ENCODE measurements at places on chromosomes 1 and 21.

DNA sequence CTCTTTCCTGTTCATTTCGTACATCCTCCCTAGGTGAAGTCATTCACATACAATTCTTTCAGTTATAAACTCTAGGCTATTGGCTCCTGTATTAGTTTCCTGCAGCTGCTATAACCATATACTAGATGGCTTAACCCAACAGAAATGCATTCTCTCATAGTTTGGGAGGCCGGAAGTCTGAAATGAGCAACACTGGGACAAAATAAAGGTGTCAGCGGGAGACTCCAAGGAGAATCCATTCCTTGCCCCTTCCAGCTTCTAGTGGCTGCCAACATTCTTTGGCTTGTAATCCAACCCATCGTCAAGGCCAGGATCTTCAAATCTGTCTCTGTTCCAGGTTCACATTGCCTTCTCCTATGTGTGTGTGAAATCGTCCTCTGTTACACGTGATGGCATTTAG, 71.3 kb downstream of the TOR3A start:
- DNase-seq: no peak

- no peak for DNase-seq
Observed at GRCh38 chr1:150552128-150552910, 3.1 kb downstream of the ADAMTSL4 start.

- DNase-seq: no peak
Observed at GRCh38 chr1:1355416-1355815, 2.9 kb downstream of the MXRA8 start.

- no peak for DNase-seq
Observed at GRCh38 chr1:30525971-30526651, 197.3 kb downstream of the MATN1 start.

DNA sequence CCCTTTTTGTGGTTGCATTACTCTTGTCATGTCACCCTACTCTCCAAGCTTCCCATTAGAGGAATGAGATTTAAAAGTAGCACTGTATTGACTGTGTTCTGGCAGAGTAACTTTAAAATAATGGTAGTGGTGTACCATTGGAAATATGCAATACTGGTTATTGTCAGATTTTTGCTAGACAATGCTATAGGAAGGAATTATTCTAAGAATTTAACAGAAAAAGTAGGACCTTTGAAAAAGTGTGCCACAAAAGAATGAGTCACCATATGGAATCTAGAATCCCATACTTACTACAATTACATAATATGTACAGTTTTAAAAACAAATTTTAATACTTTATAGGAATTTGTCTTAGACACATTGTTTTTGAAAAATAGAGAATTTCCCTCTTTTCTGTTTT, 13.8 kb downstream of the MIER1 start:
- DNase-seq: no peak

DNA sequence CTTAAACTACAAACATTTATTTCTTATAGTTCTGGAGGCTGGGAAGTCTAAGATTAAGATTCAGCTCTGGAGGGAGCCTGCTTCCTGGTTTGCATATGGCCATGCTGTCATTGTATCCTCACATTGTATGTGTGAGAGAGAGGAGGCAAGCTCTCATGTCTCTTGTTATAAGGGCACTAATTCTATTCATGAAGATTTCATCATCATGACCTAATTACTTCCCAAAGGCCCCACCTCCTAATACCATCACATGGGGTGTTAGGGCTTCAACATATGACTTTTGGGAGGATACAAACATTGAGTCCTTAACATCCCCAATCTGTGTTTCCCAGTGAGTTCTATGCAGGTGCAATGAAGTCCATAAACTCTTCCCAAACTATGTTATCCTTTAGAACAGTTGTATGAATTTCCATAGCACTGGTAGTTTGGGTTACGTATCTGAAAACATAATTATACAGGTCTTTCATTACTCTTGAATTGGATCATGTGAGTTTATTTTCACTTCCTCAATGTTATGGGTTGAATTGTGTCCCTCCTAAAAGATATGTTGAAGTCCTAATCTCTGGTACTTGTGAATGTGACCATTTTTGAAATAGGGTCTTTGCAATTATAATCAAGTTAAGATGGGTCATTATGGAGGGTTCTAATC, 124.2 kb downstream of the RUNX1 start:
- no peak for DNase-seq

DNA sequence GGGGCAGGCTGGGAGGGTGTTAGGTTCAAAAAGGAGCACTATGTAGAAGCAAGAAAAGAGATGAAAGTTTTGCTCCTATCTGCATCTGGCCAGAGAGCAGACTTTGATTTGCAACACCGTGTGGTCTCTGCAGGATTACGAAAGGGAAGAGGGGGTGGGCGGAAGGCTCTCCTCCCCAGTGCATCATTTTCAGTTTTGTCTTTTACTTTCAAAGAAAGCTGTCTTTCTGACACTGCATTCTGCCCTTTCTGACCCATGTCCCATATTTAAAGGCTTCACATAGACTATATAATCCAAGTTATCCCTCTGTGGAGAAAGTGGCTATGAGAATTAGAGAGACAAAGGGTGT, 126.5 kb downstream of the RHOU start:
- no peak for DNase-seq

- no peak for DNase-seq
Observed at GRCh38 chr1:217885181-217885580, 254.0 kb downstream of the SPATA17 start.

GRCh38 chr1:203278082-203278884, 27.0 kb upstream of the BTG2 start:
- DNase-seq: no peak

DNA sequence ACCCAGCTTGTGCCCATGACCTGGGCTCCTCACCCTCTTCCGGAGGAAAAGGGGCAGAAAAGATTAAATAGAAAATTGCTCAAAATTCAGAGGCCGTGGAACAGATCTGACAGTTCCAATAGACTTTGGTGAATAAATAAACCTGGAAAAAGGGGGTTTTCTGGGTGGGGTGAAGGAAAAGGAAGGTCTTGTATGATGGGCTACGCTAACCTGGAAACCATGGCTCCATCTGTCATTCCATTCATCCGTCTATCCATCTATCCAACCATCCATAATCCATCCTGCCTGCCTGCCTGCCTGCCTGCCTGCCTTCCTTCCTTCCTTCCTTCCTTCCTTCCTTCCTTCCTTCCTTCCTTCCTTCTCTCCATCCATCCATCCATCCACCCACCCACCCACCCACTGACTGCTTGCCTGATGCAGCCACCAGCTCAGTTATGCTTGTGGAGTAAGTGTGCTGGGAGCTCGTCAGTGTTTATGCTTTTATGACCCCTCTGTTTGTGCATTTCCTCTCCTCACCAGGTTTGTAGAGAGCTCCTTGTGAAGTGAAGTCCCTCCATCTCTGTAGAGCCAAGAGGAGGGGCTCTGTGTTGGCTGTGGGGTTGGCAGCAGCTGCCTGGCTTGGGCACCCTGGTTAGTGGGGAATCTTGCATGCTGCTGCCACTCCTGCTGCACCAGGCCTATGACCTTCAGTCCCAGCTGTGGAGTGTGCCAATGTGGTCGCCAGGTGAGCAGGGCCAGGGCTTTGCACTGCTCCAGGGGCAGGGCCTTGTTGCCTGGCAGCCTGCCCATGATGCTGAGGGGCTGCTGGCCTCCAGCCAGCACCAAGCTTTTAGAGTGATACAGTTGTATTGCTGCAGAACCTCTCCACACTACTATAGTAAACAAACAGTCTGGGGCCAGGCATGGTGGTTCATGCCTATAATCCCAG, 16.0 kb upstream of the POU3F1 start:
- no peak for DNase-seq

DNA sequence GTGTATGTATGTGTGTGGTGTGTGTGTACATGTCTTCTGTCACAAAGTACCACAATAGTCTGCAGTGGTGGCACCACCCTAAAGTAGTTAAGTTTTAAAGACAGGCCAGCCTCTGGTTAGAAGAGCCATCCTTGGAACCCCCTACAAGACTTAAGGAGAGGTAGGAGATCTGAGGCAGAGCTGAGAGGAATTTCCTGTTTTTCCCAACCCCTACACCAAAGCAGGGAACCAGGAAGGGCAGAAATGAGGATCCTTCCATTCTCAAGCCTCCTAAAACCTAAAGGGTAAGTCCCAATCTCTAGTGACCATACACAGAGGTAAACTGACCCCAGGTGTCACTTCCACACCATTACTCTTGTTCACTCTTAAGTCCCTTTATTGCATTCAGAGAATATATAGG, 11.1 kb downstream of the PEA15 start:
- no peak for DNase-seq

DNA sequence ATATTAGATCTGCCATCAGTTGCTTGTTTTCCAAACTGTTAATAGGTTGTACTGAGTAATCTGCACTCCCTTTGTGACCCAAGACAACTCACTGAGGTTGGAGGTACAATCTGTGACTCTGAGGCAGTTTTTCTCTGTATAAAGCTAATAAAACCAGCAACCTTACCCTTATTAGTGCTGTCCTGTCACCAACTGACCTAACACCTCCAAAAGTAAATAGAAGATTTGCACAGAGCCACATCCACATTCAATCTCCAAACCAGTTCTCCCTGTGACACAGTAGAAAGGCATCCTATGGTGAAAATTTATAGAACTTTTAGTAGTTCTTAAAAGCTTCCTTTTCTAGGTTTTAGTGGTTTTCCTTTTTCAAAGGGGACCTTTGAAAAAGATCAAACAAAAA, 140.4 kb upstream of the ADGRL2 start:
- no peak for DNase-seq

- no peak for DNase-seq
Observed at GRCh38 chr1:157376681-157377080, 175.6 kb downstream of the FCRL5 start.

DNA sequence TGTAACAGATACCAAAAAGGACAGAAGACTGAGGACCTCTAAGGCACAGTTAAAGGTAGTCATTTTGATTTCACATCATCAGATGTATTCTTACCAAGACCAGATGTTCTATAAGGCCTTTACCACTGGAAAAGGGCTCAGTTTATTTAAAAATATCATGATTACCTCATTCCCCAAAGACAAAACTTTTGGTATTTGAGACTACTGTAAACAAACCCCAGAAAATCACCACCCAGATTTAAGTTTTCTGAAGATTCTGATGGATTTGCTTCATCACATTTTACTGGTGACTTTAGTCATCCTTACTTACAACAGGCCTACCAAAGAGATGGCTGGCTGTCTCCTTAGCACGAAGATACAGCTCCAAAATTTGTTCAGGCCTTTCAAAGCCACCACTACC, 8.3 kb downstream of the ENAH start:
- no peak for DNase-seq

DNA sequence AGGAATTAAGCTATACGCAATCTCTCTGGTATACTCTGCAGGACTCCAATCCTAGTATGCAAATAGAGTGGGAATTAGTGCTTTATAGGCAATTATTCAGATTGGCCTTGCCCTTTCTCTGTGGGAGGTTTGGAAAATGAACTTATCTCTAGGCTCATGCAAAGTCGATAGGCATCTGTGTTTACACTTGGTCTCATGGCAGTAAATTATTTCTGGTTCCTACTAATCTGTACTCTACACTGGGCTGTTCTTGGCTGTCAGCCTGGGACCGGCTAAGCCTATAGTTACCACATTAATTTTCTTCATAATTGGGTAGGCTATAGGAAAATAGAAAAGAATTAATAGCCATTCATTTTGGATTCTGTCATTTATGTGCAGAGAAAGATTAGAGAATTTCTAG, 544.6 kb downstream of the AMY1C start:
- DNase-seq: no peak

- no peak for DNase-seq
Observed at GRCh38 chr1:162145280-162145965, 75.9 kb downstream of the NOS1AP start.

GRCh38 chr1:94418664-94419655, 771 bp downstream of the ABCD3 start:
- no peak for DNase-seq
